ENCODE measurements at places on chromosomes 4 and X.

DNA sequence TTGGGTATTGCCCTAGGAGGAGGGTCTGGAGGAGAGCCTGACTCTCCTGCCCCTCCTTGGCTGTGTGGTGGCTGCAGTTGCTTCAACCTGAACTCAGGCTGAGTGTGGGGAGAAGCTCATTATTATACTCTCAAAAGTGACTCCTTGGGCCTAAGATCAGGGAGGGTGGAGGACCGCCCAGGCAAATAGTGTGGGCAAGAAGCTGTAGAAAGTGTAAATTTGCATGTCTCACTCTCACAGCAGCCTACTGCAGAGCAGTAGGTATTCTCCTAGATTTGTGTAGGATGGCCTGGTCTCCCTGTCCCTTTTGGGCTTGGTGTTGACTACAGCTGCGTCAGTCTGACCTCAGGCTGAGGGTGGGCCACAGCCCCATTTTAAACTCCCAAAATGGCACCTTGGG lies 156.1 kb downstream of the ZNF330 start:
- DNase-seq = no peak

DNA sequence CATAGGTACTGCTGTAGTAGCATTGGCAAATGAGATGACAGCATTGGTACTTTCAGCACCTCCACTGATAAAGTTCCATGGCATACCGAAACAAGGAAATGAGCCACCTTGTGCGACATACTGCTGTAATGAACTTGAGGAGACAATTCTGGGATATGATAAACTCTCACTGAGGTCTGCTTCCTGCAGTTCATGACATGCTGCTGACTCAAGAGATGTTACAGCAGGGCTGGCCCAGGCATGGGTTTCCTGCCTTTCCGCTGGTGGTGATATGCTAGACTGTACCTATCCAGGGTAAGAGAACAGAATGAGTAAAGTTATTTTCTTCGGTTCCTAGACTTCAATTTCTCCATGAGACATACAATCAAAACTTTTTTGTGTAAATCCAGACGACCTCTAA lies 17.1 kb downstream of the BEND2 start:
- DNase-seq = no peak

DNA sequence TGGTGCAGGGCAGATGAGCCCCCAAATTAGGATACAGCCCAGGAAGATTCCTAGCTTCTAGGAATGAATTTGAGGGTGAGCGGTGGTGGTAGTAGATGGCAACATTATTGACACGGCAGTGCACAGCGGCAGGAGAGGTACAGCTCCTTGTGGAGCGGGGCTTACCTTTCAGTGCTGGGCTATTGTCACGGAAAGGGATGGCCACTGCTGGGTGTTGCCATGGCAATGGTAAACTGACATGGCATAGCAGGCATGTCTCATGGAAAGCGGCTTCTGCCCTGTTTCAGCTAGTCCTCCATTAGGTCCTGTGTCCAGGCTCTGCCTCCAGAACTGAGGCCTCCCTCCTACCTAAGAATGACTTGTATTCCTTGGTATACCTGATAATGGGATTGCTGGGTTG lies 81.8 kb upstream of the WDR1 start:
- DNase-seq = no peak

DNA sequence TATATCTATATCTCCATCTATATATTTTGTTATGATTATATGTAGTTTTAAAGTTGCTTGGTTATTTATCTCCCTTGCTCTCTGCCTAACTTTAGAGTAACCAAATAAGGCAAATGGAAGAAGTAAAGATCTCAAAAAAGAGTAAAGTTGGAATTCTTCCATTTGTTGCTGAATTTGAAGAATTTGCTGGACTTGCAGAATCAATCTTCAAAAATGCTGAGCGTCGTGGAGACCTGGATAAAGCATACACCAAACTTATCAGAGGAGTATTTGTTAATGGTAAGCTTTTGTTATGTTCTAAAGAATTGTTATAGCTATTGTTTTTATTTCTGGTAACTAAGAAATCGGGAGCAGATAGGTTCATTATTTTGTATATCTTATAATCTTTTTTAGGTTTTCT lies 43.2 kb downstream of the EXOC1 start:
- DNase-seq = no peak

DNA sequence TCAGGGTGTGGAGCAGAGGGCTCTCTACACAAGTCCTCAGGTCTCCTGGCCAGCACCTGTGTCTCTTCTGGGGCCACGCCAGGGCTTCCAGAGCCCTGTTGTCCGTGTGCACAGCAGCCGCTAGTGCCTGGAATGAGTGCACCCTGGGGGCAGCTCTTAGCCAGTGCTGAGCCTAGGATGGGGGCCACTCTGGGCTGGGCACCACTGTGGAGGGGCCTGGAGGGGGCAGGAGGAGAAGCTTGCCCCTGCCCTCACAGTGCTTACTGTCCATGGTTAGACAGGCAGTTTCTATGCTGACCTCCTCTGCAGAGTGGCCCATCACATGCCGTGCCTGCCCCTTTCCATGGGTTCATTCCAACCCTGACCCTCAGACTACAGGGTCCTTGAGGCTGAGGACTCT lies 42.7 kb upstream of the GRPEL1 start:
- no peak for DNase-seq

DNA sequence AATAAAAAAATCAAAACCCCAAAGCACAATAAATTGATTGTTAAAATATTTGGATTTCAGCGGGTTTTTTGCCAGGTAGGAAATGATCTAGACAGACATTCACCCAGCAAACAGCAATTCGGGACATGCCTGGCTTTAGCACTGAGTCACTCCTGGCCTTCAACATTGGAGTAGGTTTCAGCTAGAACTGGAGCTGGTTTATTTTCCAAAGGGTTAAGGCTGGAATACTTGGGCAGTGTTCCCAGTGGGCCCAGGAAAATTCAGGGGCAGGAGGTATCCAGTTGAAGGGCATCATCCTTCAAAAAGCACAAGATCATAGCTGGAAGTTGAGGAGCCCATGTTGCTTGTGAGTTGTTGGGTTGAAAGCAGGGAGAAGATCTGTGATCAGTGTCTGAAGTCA lies 41.0 kb downstream of the TXLNG start:
- DNase-seq = peak; percentile 75

DNA sequence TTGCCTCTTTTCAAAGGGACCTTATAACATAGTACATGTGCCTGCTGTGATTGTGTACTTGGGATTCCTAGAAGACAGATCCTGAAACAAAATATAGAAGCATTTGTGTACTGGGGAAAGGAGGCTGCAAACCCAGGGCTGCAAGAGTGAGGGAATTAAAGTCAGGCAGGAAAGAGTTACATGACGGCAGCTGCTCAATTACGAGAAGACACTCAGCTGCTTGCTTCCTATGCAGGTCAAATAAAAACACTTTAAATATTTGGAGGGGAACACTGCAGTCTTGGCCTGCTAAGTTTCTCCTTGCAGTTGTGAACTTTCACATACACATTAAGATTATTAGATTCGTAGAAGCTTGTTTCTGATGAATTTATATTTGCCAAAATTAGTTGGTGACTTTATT lies 191.9 kb upstream of the CXCL13 start:
- DNase-seq = no peak

DNA sequence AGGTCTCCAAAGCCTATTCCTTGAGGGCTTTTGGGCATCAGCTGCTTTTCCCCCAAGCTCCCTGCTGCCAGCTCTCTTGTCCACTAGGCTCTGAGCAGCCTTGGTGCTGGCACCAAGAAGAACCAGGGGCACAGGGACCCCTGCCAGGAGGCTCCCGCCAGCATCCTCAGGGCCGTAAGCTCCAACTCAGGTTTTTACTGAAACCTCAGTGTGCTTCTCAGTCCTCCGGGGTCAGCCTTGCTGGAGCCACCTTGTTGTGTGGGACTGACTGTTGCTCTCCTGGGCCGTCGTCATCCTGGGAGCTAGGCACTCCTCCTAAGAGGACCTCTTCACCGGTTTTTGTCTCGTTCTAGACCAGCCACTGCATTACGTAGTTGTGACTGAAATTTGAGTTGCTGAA lies 38.9 kb downstream of the NOP14 start:
- no peak for DNase-seq

- no peak for DNase-seq
These were observed 5.2 kb downstream of the DDX3X start for GRCh38 chrX:41339148-41339547.

DNA sequence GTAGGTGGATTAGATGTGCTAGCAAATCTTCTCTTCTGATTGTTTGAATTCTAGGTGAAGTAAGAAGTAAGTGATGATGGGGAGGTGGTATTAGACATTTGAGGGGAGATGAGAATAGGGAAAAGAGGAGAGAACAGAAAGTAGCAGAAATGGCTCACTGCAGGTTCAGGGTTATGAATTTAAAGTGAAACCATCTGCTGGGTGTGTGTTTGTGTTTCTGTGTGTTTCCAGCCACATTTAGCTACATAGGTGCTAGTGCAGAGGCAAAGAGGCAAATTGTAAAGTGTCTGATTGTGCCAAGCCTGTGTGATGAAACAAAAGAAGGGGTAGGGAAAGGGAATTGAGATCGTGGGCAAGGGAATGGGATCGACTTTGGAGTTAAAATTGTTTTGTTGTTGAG lies 50.6 kb downstream of the ZFX start:
- no peak for DNase-seq

GRCh38 chr4:83171436-83172039 lies 57.0 kb upstream of the PLAC8 start:
- no peak for DNase-seq

DNA sequence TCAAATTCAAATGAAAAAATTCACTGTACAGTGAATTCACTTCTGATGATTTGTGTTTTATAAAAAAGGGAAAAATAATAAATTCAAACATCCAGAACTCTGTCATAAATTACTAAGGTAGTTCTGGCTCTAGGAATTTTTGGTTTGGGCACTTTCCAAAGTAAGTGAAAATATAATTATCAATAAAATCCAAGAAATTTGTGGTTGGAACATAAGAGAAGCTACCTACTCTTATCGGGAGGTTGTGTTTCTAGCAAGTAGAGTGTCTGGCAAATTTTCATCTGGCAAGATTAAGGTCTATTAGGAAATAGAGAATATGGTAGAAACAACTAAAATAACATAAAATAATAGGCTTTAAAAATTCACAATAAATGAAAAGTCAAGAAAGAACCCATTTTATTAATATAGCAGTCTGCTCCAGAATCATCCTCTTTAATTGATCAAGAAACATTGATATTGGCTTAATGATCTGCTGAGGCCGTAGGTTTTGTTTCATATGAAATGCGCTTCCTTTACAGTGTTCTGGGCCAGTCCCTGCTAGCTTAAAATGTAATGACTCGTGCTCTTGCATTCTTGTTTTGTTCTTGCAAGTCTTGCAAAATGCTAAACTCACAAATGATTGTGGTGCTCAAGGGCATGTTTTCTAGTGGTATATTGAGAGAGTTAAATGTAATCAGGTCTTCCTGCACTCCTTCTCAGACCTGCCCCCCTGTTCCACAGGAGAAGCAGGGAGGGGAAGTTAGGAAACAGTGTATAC lies 331.4 kb downstream of the RAPGEF2 start:
- peak; percentile 66 for DNase-seq

DNA sequence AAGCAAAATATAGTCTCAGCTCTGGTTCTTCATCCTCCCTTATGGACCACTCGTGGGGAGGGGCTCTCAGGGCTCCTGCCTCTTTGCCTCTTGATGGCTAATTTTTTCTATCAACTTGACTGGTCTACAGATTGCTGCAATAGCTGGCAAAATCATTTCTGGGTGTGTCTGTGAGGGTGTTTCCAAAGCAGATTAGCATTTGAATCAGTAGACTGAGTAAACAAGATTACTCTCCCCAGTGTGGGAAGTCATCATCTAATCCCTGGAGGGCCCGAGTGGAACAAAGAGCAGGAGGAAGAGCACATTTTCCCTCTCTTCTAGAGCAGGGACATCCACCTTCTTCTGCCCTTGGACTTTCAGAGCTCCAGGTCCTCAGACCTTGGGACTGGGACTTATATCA lies 153.5 kb downstream of the STK32B start:
- DNase-seq = no peak
